ENCODE measurements at places on chromosomes 16 and 17.

DNA sequence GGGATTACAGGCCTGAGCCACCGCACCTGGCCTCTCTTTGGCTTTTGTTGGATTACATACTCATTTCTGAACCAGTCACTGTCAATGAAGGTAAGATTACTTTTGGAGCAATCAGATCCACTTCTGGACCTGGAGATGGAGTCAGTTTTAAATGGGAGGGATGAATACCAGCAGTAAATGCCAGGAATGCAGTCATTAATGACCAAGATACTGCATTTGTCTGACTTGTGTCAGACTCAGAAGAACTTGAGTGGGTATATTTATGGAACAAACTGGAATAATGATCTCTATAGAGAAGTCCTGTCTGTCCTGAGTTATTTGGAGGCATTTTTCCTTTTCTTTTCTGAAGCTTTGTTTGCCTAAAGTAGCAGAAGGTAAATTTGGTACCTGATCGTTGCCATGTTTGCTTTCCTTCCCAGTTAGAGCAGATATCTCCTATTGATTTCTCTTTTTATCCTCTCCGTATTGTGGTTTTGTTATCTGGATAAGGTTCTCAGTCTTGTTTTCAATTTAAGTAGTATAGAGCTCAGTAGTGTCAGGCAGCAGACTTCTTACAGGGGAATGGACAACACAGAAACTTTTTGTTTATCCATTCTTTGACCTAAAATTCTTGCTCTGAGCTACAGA, 10.7 kb downstream of the NLK start:
- DNase-seq: peak; percentile 31

DNA sequence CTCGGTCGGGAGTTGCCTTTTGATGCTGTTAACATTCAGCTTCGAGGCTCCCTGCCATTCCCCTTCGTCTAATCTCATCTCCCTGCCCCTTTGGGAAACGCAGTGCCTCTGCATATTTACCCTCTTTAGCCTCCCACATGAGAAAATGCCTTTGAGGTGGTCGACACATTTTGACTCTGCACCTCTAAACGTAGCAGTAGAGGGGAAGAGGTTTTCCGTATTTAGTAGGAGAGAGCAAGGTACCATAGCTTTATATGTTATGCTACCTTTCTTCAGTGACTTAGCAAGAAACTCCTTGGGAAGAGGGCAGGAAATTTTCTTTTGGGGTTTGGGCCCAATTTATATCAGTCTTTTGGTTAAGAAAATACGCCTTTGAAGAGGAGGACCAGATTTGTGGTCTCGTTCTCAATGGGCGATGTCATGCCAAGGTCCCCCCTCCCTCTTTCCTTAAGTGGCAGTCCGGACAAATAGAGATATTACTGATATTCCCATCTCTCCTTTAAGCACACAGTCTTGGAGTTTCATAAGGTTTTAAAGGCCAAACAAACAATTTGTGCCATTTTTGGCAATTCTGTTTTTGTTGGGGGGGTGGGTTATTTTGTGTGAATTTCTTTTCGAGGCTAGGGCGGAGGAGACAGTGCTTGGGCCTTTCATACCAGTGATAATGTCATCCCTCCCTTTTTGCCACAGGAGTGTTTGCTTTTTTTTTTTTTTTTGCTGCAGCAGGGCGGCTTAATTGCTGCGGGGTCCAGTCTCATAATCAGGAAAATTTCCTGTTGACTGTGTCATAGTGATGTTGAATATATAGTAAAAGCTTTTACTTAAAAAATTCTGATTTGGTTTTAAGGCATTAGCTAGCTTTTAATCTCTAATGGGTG, 1.5 kb downstream of the PAFAH1B1 start:
- no peak for DNase-seq

DNA sequence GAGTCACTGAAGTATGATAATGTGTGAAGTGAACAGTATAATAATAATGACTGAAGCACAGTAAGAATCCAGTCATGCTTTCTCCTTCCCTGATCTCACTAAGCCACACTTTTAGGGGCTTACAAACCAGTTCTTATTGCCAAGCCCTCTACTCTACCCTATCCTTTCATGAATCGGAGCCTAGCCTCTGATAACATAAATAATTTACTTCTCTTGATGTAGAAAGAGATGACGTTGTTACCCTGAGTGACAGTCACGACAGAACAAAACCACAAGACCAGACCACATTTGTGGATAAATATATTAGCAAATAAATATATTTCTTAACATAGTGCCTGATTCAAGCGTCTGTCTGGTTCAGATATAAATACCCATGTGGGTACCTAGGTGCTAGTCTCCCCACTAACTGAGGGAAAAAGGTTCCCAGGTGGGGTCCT, 1.4 kb upstream of the SUPT4H1 start:
- DNase-seq: no peak

GRCh38 chr17:31882571-31882970, 18.9 kb downstream of the UTP6 start:
- no peak for DNase-seq

- DNase-seq: no peak
Measured at GRCh38 chr16:50801036-50801435, 59.1 kb downstream of the CYLD start.

GRCh38 chr16:49520492-49521038, 147.0 kb downstream of the C16orf78 start:
- no peak for DNase-seq

DNA sequence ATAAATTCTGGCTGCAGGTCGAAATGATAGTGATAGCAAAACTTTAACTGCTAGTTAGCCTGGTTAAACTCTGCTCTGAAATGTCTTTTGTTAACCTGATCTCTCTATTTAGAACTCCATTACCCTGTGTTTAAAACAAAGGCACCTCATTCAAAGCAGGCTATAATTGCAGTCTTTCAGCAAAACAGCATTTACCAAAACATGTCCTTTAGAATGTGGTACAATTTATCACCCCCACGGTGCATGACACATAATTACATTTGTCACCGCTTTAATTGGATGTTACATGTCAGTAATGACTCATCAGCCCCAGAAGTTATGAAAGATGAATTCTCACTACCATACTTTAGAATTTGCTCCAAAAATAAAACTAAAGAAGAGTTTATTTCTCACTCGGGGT, 295.4 kb downstream of the TOX3 start:
- no peak for DNase-seq

DNA sequence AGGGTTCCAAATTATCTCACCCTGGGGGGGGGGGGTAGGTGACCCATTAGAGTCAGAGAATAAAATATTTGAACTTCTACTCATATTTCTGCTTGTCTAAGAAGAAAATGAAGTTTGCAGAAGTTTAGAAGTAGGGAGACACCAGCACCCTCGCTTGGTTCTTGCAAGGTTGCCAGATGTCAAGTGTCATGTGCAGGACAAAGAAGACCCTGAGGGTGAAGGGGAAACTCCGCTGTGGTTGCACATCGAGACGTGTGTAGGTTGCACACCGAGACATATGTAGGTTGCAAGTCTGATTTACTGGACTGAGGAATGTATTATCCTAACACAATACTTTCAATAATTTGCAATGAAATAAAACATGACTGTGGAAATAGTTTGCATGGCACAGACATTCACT, 42.4 kb upstream of the IRF8 start:
- no peak for DNase-seq

GRCh38 chr16:4608704-4608980, 6.0 kb downstream of the UBALD1 start:
- no peak for DNase-seq

- DNase-seq: no peak
Measured at GRCh38 chr17:44767493-44767892, 8.7 kb downstream of the ADAM11 start.
